Stimulated activated CD4-positive, alpha-beta T cell treated with anti-CD3 and anti-CD28 coated beads, Interleukin-4, amount 100 ng/mL, for 24 hours (primary cell): ENCODE measurements at places on chromosomes 12 and 14.

DNA sequence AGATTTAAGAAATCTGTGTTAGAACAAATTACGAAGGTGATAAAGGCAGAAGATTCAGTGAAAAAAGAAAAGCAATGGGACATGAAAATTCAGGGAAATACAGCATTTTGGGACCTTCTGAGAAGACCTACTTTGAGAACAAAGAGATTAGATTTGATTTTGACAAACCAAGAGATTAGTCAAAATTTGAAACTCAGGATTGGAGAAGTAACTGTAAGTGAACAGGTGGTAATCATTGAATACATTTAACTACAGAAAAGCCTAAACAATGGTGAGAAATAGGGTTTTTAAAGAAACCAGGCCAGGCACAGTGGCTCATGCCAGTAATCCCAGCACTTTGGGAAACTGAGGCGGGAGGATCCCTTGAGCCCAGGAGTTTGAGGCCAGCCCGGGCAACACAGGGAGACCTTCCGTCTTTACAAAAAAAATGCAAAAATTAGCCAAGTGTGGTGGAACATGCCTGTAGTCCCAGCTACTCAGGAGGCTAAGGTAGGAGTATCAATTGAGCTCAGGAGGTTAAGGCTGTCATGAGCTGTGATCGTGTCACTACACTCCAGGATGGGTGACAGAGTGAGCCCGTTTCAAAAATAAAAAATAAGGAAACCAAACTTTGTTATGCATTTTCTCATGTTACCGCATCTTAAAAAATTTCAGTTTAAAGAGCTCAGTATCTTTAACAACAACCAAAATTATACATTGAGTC, 8.9 kb upstream of the SAV1 start:
- DNase-seq: no peak

DNA sequence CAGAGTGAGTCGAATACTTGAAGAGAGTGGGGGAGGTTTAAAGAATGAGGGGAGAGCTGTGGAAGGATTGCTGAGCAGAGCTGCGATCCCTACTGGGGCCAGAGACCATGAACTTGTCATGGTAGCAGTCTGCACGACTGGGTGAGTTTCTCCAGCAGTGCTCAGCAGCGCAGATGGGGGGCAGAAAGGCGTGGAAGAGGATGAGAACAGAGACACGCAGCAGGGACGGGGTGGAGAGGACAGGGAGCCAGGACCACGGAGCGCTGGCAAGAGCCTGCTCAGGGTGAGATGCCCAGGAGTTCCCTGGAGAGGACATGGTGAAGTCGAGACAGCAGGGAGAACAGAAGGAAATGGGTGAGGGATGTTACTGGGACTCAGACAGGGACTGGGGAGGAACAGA, 2.1 kb upstream of the AQP6 start:
- no peak for DNase-seq

GRCh38 chr14:99424306-99424877, 56.3 kb downstream of the SETD3 start:
- DNase-seq: no peak

GRCh38 chr12:117664169-117664568, 302.7 kb upstream of the NOS1 start:
- no peak for DNase-seq

GRCh38 chr14:54839701-54840119, 62.9 kb downstream of the GCH1 start:
- DNase-seq: no peak

DNA sequence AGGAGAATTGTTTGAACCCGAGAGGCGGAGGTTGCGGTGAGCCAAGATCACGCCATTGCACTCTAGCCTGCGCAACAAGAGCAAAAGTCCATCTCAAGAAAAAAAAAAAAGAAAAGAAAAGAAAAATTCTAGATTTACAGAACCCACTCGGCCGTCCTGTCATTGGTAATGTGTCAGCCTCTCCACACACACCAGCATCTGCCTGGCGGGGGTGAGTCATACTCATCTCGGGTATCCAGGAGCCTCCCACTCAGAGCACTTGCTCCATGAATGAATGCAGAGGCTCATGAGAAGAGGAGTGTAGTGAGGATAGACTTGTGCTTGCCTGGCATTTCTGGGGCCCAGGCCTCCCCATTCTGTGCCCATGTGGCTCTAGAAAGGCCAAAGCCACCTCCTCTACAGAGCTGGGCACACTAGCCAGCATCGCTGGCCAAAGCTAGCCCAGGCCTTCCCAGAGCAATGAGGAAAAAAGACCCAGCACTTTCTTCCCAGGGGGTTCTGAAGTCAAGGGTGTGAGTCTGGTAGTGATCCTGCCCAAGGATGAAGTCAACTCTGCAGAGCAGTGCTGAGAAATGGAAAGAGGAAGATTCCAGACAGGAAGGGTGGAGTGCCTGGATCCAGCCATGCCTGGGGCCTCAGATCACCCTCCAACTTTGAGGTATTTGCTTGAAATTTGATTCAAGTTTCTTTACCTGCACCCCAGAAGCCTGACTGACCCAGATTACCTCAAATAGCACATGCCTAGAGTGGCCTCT, 31.2 kb upstream of the KLC1 start:
- no peak for DNase-seq
